HuH-7 (cell line): ENCODE measurements at places on chromosomes 11 and 22.

DNA sequence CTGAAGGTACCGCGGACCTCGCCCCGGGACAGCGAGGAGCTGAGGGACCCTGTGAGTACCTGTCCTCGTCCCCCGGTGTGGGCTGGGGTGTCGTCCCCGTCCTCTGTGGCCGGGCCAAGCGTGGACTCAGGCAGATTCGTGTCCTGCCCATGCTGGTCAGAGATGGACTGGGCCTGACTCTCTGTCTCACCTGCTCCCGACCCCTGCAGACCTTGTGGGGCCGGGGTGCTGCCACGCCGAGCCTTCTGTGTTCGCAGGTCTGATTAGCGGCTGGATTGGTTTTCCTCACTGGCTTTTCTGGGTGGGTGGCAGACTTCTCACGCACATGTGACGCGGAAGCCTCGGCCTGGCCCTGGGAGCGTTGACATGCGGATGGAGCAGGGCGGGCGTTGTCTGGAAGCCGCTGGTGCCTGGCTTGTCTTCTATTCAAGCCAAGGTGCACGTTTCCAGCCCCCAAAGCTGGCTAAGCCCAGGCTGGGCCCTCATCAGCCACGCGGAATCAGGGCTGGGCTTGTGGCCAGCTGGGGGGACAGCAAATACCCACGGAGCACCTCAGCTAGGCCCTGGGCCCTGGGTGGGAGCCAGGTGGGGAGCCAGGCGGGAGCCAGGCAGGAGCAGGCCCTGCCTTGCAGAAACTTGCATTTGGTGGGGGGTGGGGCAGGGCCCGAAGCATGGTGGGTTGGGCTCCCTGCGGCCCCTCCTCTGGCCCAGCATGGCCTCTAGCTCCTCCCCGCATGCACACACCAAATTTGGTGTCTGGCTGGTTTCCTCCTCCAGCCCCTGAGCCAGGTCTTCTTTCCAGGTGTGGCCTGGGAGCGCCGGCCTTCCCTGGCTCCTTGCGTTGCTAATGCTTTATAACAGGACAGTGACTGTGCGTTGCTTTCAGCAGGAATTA, 7.0 kb downstream of the GRAMD4 start:
- no peak for DNase-seq

DNA sequence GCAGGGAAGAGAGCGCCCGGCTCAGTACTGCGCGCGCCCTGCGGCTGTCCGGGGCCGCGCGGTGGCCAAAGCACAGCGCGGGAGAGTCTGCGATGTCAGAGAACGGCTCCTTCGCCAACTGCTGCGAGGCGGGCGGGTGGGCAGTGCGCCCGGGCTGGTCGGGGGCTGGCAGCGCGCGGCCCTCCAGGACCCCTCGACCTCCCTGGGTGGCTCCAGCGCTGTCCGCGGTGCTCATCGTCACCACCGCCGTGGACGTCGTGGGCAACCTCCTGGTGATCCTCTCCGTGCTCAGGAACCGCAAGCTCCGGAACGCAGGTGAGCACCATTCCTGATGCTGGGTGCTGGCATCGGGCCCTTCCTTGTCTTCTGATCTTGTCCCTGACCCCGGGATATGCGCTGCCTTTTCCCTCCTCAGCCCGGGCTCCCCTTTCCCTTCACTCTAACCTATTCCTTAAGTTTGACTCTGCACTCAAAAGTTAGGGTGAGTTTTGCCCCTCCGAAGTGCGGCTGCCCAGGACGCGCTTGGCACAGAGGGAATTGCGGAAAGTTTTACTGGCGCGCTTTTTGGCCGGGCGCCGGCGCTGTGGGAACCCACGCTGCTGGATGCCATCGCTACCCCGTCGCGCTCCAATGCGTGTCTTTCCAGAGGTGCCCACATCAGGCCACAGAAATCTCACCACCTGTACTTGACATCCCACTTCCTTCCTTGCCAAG, at the start of gene MTNR1B:
TSS of gene MTNR1B (plus strand) at position 18 of the 714 bp plus-strand sequence. CDS start at position 93, 75 bp downstream.
- DNase-seq, result no peak

DNA sequence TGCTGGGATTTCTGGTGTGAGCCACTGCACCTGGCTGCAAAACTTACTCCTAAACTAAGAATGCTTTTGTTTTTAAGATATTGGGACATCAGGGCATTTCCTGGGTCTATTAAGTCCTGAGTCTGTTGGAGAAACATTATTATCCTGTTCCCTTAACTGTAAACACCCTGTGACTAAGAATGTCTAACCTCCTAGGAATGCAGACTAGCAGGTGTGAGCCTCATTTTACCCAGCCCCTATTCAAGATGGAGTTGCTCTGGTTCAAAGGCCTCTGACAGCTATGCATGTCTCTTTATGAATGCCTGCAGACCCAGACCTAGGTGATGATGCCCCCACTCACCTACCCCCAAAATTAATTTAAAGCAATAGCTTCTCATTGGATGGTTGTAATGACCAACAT, 46.2 kb downstream of the DEPDC5 start:
- no peak for DNase-seq

DNA sequence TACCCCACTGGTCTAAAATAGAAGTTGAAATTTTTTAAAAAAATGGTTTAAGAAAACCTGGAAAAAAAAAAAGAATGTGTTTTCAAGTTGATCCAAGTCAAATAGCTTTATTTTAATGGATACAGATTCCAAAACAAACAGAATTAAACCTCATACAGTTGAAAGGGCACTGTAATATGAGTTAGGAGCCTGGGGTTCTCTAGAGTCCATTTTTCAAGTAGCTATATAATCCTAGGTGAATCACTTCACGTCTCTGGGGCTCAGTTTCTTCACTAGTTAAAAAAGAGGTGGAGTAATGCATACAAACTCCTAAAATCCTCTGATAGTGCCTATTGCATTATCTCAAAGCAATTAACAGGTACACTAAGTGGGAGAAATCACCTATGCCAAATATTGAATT, 132.9 kb downstream of the BBOX1 start:
- DNase-seq, result no peak

- no peak for DNase-seq
Observed at GRCh38 chr22:49481659-49482399, 345.8 kb downstream of the BRD1 start.

DNA sequence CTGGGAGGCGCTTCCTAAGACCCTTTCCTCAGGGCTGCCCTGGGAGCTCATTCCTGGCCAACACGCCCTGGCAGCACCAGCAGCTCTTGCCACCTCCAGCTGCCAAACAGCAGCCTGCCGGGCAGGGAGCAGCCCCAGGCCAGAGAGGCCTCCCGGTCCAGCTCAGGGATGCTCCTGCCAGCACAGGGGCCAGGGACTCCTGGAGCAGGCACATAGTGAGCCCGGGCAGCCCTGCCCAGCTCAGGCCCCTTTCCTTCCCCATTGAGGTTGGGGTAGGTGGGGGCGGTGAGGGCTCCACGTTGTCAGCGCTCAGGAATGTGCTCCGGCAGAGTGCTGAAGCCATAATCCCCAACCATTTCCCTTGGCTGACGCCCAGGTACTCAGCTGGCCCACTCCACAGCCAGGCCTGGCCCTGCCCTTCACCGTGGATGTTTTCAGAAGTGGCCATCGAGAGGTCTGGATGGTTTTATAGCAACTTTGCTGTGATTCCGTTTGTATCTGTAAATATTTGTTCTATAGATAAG, 7.6 kb downstream of the SLC39A13 start:
- DNase-seq, result no peak

GRCh38 chr22:43483669-43484068, 71.9 kb downstream of the MPPED1 start:
- no peak for DNase-seq

DNA sequence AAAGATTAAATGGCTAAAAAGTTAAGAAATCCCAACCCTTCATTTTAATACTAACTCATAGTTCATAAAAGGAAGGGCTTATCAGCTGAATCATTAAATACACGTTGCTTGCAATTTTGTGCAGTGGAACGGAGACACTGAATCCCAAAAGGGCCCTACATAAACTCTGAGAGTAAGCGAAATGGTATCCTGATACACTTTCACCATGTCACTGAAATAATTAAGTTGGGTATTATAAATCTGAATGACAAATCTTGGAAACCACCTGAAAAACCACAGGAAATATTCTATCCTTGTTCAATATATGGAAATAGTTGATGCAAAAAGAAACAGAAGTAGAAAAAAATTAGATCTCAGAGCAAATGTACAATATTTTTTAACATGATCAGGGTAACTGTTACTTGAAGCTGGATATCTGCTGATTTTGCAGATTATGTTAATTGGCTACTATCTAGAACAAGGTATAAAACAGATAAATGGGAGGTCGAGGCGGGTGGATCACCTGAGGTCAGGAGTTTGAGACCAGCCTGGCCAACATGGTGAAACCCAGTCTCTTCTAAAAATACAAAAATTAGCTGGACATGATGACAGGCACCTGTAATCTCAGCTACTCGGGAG, 55.1 kb downstream of the MAML2 start:
- no peak for DNase-seq

- DNase-seq, result no peak
Observed at GRCh38 chr22:49783036-49783746, 44.5 kb downstream of the BRD1 start.

DNA sequence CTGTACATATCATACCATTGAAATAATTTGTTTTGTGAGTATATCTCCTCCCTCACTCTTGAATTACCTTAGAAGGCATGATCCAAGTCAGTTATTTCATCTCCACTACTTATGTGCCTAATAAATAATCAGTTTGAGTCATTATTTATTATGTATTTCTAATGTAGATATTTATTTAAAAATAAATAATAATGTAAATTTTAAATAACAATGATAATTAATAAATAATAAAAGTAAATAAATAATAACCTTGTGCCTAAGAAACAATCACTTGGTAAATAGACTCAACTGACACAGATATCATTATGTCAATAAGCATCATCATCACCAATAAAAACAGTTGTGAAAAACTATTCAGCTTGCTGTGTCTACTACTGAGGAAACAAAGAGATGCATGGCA, 213.8 kb downstream of the CNTN5 start:
- no peak for DNase-seq

DNA sequence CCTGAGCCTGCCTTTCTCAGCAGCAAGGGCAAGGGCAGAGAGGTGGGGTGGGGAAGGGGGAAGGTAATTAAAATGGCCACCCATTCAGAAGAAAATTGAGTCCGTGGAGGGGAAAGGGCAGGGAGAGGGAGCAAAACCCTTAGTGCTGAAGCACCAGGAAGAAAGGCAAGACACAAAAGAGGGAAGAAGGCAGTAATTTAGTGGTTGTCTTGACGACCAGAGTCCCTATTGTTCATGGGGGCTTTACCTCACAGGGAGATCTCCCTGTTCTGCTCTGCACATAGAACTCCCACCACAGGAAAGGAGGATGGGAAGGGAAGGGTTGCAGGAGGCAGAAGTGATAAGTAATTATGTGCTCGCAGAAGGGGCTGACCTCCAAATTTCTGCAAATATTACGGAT, 23.4 kb downstream of the SNX19 start:
- DNase-seq, result no peak

GRCh38 chr11:121749691-121750090, 296.9 kb upstream of the SORL1-AS1 start:
- DNase-seq, result no peak

GRCh38 chr22:49522582-49523373, 304.9 kb downstream of the BRD1 start:
- DNase-seq, result no peak

DNA sequence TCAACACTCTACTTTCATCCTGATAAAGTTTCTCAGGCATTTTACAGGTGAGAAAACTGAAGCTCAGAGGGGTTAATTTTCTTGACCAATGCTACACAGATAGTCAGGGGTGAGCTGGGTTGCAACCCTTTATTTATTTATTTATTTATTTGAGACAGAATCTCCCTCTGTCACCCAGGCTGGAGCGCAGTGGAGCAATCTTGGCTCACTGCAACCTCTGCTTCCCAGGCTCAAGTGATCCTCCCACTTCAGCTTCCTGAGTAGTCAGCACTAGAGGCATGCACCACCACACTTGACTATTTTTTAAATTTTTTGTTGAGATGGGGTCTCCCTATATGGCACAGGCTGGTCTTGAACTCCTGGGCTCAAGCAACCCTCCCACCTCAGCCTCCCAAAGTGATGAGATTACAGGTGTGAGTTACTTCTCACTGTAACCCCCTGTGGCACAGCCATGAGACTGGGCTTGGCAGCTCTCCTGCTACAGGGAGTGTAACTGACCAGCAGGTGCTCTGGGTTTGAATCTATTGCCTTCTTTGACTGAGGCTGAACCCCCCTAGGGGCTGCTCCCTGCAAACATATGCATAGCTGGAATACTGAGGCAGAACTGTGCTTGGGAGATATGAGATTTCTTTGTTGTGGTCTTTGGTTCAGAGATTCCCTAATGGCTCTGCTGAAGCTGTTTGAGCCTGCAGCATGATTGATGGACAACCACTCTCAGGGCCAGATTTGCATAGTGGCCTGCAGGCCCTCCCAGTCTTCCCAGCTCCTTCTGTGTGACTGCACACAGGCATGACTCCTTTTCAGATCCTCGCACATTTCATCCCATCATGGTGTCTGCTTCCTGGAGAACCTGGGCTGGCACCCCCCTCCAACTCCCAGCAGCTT, 6.1 kb downstream of the C11orf96 start:
- no peak for DNase-seq

- DNase-seq, result no peak
Observed at GRCh38 chr11:132205496-132205895, 835.1 kb downstream of the NTM start.

- peak; percentile 50 for DNase-seq
Observed at GRCh38 chr11:105609341-105609781, 512 bp upstream of the GRIA4 start.

DNA sequence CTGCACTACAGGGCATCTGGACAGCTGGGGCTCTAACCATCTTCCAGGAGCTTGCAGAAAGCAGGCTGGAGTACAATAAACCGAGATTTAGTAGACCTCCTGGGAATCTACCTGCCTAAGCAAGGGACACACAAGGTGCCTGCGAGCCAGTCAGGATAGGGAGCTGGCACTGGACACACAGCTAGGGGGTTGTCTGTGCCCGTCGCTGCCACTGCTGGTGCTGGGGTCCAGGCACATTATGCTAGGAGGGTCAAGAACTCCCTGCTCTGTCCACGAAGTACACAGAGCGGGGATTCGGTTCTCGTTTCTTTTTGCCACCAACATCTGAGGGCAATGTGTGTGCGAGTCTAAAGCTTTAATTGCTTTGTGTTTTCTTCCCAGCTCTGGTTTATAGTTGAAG, 4.2 kb downstream of the RIC8A start:
- no peak for DNase-seq

- DNase-seq, result peak; percentile 98
Observed at GRCh38 chr11:70191495-70192140, 11.5 kb upstream of the FADD start.
